ENCODE measurements at places on chromosomes 12 and 14.

GRCh38 chr14:100822532-100823296 is 3.2 kb upstream of the MEG3 start:
- no peak for DNase-seq

DNA sequence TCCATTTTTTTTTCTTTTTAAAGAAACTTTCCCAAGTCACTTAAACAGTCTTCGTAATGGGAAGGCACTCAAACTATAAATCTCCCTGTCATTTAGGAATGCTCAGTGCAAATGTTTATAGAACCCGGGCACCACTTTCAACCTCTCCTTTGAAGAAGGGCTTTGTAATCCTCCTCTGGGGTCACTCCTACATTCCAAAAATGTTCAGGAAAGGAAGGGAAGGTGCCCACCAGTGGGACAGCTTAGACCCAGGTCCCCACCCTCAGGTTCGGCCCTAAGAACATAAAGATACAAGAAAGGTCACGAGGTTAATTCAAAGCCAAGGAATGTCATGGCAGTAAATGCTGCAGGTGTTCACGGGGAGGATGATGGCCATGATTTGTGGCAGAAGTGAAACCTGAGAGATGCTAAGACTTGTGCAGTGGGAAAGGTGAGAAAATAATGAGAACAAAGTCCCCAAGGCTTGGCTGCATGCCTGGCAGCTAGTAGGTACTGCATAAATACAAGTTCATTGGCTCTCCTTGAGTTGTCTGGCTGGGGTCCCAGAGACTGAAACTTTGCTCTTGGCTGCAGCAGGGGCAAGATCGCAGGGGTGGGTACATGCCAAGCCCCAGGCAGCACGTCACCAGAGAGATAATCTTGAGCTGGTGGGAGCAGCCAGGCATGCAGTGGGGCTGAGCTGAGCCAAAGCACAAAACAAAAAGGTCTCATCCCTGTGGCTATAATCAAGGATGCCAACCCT is 21.1 kb downstream of the KRT18 start:
- no peak for DNase-seq

GRCh38 chr12:116101991-116102390 is 175.5 kb downstream of the MED13L start:
- no peak for DNase-seq

DNA sequence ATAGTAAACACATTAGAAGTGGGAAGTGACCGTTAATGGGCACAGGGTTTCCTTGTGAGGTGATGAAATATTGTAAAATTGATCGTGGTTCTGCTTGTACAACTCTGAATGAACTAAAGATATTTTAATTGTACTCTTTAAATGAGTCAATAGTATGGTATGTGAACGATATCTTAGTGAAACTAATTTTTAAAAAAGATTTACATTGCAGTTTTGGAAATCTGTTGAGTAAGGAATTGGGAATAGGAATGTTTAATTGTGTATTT is 1.7 kb downstream of the ZNF410 start:
- no peak for DNase-seq

GRCh38 chr14:106039400-106039799 is 513.0 kb downstream of the TMEM121 start:
- no peak for DNase-seq

GRCh38 chr12:53205747-53206419 is 1.2 kb downstream of the ITGB7 start:
- peak; percentile 97 for DNase-seq

DNA sequence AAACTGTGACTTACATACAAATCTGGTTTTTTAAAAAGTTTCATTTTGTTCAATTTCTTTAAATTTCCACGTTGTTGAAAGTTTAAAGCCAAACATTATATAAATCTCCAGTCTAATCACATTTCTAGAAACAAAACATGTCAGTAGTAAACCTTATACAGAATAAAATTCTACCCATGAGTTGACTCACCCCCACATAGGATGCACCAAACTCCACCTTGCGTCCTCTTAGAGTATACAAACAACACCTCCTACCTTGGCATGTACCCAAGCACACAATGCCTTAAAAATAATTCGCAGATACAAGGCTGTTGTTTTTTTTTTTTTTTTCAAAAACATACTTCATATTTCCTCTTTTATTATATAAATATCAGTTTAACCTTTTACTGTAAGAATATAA is 3.3 kb downstream of the FBXL14 start:
- peak; percentile 63 for DNase-seq

DNA sequence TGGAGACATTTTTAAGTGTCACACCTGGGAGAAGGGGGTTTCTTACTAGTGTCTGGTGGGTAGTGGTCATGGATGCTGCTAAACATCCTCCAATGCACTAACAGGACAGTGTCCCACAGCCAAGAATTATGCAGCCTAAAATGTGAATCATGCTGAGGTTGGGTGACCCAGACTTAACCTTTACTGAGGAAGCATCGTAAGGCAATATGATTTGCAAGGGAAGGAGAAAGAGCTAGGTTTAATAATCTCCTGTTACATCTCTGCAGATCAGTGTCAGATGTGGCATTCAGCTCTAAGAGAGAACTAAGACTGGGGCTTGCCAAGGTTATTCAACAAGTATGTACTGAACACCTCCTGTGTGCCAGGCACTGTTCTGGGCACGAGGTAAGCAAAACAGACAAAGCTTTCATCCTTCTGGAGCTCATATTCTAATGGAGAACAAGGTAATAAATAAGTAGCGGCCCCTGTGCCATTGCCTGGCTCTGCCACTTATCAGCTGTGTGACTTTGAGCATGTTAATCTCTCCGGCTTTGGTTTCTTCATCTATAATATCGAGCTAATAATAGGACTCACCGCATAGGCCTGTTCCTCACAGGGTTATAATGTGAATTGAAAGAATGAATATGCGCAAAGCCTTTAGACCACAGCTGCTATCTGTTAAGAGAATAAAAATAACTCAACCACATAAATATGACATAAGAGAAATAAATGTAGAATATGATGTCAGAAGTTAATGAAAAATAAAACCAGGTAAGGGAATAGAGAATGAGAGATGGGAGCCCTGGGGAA is 13.5 kb upstream of the GOLGA5 start:
- DNase-seq, result no peak

DNA sequence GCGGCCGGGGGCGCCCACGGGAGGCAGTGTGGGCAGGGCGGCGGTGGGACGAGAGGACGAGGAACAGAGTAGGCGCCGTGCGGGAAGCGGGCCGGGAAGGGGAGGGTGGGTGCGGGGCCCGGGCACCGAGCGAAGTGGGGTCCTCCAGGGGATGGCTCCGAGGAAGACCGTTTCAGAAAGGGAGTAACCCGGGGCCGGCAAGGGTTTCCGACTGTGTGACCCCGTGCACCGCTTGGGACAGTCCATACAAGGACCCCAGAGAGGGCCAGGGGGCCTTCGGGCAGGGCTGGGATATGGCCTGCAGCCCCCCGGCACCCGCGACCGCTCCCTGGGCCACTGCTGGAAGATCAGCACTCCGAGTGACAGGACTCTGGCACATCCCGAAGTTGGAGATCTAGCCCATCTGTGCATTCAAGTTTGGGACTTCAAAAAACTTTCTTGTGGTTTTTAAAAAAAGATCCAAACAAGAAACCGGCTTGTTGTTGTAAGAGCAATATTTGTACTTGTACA is 448 bp downstream of the TSPAN9 start:
- no peak for DNase-seq

DNA sequence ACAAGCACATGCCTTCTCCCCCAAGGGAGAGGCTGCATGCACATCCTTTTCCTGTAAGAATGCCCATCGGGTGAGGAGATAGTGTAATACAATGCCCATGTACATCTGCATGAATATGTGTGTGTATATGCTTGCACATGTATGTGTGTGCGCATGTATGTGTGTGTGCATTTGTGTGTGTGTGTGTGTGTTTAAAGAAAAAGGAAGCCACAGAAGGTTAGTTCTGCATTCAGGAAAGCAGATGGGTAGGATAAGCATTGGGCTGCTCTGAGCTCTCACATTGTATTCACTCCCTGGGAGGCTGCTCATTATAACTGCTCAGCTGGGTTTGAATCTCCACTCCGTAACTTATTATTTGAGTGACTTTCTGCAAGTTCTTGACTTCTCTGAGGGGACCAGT is 74.3 kb downstream of the GALNT8 start:
- no peak for DNase-seq

DNA sequence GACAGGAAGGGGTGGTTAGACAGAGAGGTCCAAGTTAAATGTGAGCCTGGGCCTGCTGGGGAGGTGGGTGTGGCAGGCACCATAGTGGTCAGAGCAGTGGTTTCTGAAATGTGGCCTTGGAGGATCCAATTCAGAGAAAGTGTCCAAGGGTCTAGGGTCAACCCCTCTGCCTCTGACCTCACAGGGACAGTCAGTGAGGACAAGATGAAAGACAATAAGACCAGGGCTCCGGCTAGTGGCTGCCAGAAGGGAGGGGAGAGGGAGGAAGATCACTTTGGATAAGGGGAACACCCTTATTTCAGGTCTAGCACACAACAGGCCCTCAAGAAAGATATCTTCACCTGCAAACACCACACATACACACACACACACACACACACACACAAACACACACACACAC is 335.1 kb downstream of the MED13L start:
- no peak for DNase-seq

DNA sequence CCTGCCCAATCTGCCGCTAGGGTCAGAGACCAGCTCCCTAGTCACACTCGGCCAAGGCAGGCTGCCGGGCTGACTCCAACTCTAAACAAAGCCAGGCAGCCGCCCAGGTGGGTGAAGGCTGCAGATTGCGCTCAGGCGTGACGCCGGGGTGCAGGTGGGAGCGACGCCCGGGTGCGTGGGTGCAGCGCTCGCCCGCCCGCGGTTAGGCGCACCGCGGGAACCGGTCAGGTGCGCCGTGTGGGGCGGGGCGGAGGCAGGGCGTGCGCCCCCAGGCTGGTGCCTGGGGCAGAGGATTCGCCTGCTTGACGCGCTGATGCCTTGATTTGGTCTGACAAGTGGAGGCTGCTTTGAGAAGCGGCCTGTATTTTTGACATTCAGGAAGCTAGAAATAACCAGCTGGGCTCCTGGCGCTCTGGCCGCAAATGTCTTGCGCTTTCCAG is 126.7 kb upstream of the HIF1A start:
- peak; percentile 42 for DNase-seq

GRCh38 chr12:100476013-100476751 is 2.5 kb downstream of the NR1H4 start:
- DNase-seq, result no peak

GRCh38 chr14:63401646-63402045 is 82.9 kb upstream of the GPHB5 start:
- no peak for DNase-seq

- DNase-seq, result no peak
These were observed 4.3 kb upstream of the HOXC12 start for GRCh38 chr12:53950437-53950773.

DNA sequence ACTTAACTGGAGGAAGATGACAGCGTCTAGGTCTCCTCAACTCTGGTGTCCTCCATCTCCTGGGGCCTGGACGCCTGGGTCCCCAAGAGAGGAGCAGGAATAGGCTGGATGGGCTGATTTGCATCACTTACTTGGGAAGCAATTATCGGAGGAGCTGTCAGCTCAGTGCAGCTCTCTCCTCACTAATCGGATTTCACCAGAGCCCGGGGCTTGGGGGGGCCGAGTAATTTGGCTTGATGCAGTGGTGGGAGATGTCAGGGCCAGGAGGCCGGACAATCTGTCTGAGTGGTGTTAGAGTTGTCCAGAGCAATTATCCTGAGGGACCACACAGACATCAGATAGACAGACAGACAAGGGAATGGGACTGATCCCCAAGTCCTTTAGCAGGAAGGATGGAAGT is 4.6 kb upstream of the SMUG1 start:
- DNase-seq, result no peak

GRCh38 chr12:4225571-4225970 is 48.0 kb upstream of the CCND2 start:
- DNase-seq, result no peak
